ENCODE measurements at places on chromosomes 4 and X.

DNA sequence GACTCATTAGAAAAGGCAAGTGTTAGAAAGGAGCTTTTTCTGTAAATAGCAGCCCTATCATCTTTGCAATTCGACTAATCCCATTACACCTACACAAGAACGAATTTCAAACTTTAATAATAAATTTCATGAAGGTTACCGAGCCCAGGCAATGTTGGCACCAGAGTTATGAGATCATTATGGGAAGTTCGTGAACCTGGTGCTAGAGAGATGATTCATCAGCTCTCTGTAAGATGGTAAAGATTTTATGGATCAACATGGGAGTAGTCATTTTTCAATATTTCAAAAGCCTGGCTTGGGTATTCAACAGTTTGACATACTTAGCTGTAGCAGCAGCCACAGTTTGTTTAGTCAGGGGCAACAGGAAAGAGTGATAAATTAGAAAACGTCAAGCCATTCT lies 35.8 kb downstream of the AMELX start:
- DNase-seq: no peak

DNA sequence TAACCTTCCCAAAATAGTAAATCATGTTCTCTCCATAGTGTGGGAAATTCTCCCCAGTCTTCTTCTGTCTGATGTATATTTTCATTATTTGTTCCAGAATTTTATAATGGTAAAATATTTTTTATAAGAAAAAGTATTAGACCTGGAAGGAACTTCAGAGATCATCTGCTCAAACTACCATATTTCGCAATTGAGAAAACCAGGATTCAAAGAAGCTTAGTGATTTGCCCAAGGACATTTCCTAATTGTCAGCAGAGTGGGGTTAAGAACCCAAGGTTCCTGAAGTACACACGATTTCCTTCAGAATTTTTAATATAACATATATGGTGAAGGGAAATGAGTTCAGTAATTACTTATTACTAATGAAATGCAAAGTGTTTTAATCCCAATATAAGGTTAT lies 24.1 kb downstream of the OCIAD1 start:
- no peak for DNase-seq

DNA sequence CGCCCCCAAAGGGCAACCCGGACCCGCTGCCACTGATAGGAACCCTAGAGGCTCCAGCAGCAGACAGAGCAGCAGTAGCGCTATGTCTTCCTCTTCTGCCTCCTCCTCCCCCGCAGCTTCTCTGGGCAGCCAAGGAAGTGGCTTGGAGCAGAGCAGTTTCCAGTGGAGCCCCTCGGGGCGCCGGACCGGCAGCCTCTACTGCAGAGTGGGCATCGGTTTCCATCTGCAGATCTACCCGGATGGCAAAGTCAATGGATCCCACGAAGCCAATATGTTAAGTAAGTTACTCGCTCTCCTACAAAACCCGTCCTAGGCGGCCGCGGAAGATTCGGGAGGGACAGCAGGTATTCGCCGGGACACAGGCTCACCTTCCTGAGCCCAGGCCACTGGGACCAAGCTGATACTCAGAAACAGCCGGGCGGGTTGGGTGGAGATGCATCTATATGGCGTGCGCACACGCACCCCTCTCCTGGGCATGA lies 477 bp downstream of the FGF5 start:
- no peak for DNase-seq

DNA sequence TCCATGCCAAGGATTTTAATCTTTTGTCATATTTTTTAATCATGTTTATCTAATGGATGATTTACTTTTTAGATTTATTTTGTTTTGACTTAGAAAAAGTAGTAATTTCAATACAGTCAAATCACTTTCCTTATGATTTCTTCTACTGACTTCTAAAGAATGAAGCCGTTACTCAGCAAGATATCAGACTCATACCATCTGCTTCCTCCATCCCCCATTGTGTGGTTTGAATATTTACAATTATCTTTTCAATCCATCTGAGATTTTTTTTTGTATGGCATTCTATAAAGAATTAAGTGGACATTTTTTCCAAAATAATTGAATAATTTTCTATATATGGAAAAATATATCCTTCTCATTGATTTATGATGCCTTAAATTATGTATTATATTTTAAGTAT lies 565.4 kb upstream of the ATOH1 start:
- DNase-seq: no peak

- no peak for DNase-seq
Observed at GRCh38 chrX:132059973-132060540, 37.0 kb downstream of the STK26 start.

DNA sequence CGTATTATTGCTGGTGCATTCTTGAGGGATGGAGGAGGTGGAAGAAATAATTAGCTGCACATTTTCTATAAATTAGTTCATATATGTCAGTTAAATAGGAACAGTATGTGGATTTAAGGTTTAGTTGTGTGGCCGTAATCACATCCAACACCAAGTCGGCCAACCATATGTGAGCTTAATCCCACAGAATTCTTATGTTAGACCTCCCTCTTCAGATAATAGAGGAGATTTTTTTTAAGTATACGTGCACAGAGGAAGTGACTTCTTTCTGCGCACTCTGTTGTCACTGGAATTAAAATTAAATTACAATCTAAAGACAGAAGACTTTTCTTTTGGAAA lies 2.1 kb downstream of the SEPTIN11 start:
- DNase-seq: no peak

- DNase-seq: no peak
Observed at GRCh38 chrX:31836479-31836878, 764.6 kb upstream of the FTHL17 start.

DNA sequence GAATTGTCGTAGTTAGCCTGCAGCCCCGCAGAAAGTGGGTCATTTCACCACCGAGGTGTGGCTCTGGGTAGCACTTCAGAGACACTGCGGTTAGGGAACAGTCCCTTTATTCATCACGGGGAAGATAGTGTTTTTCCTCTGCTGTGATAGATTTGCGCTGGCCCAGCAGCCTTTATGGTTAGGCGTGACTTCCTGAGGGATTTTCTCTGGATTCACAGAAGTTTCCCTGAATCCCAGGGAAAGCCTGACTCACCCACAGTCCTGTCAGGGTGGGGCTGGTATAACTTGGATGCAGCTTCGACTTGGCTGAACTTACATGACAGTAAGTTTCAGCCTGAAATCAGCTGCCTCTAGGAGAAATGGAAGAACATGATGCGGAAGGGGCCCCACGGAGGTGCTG lies 196.3 kb upstream of the HHIP start:
- DNase-seq: no peak

DNA sequence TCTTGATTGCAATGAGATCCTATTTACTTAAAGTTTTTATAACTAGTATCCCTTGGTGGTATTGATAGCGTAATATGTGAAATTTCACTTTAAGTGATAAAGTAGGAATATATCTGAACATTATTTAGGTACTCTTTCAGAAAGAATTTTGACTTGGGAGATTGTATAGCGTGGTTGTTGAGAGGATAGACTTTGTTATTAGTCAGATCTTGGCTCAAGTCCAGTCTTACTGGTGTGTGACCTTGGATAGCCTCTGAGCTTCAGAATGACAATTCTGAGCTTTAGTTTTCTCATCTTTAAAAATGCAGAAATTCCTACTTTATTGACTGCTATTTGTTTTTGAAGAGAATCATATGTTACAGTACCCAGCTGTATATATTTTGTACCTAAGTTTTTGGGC lies 32.6 kb downstream of the DCK start:
- no peak for DNase-seq

DNA sequence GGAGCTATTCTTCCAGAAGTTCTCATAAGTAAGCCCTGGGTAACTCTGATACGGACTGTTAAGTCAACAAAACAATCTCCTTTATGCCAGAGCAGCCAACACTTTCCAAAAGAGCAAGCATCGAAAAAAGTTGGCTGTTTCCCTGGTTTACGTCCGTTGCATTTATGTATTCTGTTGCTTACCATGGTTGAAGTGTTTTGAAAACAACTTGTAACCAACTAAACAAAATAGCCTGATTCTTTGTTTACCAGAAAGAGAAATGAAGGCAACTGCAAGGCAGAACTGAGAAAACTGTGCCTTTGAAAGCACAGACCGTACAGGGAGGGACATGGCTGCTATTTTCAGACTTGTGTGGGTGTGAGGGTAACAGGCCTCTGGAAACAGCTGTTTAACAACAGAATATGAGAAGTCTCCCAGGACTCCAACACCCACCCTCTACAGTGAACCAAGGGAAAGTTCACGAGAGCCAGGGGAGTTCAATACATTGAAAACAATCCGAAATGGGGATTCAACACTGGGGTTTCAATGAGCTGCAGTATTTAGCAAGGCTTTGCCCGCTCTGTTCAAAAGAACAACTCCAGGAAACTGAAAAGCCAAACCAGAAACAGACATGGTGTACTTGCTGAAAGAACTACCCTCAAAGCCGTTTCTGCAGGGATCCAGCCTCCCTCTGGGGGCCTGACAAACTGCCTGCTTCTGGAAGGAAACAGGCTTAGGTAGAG lies 95.8 kb upstream of the EGFL6 start:
- no peak for DNase-seq
